ENCODE measurements at places on chromosomes 6 and 20. TPM values are rescaled to one million over a fixed set of nuclear protein-coding genes. Genes with fewer than 3 reads are reported as not detected.

CGA gene
- not detected for total RNA-seq

ZNF335 gene
- total RNA-seq: 49.6 TPM

RSPH9 gene
- not detected for total RNA-seq

PLG gene
- total RNA-seq: 0.31 TPM

VWA7 gene
- total RNA-seq: 2.9 TPM

CALHM5 gene
- not detected for total RNA-seq

BNIP5 gene
- total RNA-seq: 0.10 TPM

BPIFA2 gene
- total RNA-seq: not detected

TULP4 gene
- 52.7 TPM for total RNA-seq

OR2W1 gene
- not detected for total RNA-seq

- no peak for DNase-seq
These were observed 580.1 kb downstream of the TFAP2B start for GRCh38 chr6:51398793-51399192.

DNA sequence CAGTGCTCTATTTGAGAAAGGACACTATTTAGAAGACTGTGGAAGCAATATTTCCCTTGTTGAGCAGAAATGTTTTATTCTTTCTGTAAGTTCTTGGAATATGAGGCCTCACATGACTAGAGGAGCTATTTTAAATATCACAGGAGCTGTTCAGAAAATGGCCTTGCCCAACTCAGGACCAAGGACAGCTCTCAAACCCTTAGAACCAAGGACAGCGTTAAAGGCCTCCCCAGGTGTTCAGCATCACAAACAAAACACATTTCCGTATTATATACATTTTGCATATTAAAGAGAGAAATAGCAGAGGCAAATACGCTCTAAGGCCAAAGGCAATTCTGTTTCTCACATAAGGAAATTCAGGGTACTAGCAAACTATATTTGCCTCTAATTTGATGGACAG, 631.4 kb downstream of the CDH26 start:
- DNase-seq: no peak

DNA sequence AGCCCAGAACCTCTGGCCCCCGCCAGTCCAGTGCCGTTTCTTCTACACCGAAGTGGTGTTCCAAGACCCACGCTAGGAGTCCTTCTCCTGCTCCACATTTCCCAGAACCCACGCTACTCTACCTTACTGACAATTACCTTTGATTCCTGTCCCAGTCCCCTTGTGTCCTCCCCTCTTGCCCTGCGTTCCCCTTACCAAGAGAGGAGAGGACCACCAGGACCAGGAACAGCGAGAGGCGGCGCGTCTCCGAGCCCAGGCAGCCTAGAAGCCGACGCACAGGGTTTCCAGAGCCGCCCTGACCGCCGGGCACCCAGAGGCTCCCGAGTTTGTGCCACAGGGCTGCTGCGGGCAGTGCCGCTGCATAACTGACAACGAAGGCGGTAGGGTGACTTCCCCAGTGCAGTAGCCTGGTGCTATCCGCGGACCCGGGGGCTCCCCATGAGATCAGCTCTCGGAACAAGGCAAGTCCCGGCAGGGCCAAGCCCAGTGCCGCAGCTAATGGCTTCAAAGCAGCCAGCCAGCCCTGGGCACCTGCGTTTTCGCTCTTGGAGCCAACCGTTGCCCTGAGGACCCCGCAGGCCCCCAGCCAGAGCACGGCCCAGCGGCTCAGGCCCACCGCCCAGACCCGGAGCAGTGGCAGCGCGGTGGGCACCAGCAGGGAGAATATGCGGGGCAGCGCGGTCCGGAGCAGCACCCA, 512 bp downstream of the TAP1 start:
- DNase-seq: no peak

GRCh38 chr6:127914240-127914639, 13.4 kb upstream of the THEMIS start:
- no peak for DNase-seq

- DNase-seq: no peak
These were observed 201.1 kb downstream of the OGFRL1 start for GRCh38 chr6:71489736-71490135.

GRCh38 chr6:148998704-148999103, 251.9 kb downstream of the UST start:
- no peak for DNase-seq

- DNase-seq: no peak
These were observed 254.7 kb downstream of the SMOC2 start for GRCh38 chr6:168695701-168696100.
